Effector CD8-positive, alpha-beta T cell (primary cell): ENCODE measurements at places on chromosomes 16 and 17.
A peak's percentile ranks its signal among the peaks of the same experiment; 100 is the strongest.

DNA sequence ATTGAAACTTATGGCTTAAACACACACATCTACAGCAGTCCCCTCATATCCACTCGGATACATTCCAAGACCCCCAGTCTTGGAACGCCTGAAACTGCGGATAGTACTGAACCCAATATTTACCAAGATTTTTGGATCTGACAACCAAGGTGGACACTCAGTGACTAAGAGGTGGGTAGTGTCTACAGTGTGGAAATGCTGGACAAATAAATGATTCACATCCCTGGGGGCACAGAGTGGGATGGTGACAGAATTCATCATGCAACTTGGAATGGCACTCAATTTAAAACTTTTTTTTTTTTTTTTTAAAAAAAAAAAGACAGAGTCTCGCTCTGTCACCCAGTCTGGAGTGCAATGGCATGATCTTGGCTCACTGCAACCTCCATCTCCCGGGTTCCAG, 54.2 kb upstream of the TRAP1 start:
- DNase-seq: no peak

- no peak for DNase-seq
These were observed 16.0 kb downstream of the BTBD17 start for GRCh38 chr17:74345433-74346241.

GRCh38 chr16:73874324-73874723, 422.3 kb upstream of the PSMD7 start:
- DNase-seq: no peak

GRCh38 chr17:67994817-67995569, 1.3 kb downstream of the C17orf58 start:
- no peak for DNase-seq

DNA sequence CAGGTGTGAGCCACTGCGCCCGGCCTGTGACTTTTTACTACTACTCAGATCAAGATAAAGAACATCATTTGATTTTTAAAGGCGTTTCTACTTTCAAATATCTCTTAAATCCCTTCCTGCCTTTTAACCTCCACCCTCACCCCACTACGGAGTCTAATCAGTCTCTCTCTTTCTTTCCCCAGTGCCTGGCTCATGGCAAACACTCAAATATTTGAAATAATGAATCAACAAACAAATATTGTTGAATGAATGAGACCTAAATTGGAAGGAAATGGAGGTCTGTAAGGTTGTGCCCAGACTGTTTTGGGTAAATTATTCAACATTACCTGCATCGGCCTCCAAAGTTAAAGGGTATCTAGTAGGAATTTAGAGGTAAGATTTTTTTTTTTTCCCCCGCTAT, 14.7 kb downstream of the COPZ2 start:
- DNase-seq: no peak

DNA sequence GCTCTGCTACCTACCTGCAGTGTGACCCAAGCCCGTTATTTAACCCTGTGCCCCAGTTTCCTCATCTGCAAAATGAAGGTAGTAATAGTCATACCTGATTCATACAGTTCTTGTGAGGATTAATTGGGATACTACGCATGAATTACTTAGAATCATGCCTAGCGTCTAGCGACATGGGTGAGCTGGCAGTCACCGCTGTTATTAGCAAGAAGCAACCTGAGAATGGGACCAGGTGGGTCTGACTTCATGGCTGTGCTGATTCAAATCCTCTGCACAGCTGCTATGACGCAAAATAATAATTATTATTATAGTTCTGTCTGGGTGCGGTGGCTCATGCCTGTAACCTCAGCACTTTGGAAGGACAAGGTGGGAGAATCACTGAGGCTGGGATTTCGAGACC, 7.9 kb downstream of the SOCS1 start:
- no peak for DNase-seq

DNA sequence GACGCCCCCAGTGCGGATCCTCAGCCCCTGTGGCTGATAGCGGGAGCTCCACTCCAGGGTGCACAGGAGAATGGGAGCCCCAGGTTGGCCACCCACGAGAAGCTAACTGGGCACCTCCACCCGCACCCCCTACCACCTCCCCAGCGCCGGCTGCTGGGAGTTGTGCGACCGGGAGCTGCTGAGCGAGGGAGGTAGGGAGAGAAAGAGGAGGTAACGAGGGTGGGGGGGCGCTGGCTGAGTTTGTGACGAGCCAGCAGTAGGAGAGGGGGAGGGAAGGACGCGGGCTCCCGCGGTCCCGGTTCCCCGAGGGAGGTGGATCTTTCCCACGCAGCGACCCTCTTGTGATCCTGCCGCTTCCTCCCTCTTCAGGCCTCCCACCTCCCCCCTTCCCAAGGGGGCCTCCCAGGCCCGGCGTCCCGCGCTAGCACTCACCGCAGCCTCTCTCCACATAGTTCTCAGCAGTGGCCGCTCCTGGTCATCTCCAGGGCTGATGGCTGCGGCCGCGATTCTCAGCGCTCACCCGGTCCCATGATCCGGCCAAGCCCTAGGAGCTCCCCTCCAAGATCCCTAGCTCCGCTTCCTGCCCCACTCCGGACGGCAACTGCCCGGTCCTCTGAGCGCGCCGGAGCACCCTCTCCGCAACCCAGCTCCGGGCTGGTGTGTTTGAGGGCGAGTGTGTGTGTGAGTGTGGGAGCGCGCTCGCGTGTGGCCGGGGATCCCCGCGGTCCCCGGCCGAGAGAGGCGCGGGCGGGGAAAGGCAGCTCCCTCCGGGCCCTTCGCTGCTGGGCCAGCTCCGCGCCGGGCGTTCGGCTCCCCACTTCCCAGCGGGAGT, at the start of gene GRIN2A:
Gene GRIN2A, minus strand, starts transcription at position 207 of the 832 bp plus-strand sequence. CDS start 2,017 bp downstream, outside the sequence.
- DNase-seq: no peak

- DNase-seq: no peak
These were observed 149.6 kb downstream of the ABCA8 start for GRCh38 chr17:68805609-68806008.

DNA sequence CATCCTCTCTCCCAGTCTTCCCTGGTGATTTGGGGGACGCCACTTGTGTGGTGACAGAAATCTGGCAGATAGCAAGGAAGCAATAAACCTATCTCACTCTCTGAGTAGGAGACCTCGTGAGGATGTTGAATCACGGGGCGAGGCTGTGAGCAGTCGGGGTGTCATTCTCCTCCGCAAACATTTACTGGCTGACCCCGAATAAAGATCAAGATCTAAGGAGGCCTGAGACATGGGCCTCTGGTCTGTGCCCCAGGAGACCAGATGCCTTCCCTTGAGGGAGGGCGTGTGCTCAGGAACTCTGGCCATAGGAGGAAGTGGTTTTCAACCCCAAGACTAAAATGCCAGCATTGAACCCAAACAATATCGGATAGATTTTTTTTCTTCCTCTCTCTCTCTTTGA, 53.1 kb downstream of the FOXL1 start:
- DNase-seq: no peak

GRCh38 chr17:38885728-38886642, 16.1 kb downstream of the LASP1 start:
- DNase-seq: no peak

DNA sequence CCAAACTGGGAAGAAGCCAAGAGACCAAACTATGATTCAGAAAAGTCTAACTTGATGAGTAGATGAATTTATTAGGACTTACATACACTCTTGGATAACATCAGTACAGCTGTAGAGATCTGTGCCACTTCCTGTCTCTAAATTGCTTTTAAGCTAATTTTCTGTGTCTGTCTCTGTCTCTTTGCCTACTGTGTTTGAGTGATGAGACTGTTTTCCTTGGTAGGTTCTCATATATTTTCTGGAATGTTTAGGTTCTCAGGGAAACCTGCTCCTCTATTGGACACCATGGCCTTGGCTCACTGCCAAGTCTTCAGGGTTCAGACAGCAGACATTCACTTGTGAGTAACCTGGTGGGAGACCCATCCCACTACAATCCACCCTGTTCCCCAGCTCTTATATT, 103.5 kb upstream of the KIF2B start:
- DNase-seq: no peak

GRCh38 chr17:49694847-49695697, 12.7 kb downstream of the SLC35B1 start:
- DNase-seq: peak; percentile 61

- no peak for DNase-seq
These were observed 107.4 kb downstream of the GAS7 start for GRCh38 chr17:10091046-10091445.

DNA sequence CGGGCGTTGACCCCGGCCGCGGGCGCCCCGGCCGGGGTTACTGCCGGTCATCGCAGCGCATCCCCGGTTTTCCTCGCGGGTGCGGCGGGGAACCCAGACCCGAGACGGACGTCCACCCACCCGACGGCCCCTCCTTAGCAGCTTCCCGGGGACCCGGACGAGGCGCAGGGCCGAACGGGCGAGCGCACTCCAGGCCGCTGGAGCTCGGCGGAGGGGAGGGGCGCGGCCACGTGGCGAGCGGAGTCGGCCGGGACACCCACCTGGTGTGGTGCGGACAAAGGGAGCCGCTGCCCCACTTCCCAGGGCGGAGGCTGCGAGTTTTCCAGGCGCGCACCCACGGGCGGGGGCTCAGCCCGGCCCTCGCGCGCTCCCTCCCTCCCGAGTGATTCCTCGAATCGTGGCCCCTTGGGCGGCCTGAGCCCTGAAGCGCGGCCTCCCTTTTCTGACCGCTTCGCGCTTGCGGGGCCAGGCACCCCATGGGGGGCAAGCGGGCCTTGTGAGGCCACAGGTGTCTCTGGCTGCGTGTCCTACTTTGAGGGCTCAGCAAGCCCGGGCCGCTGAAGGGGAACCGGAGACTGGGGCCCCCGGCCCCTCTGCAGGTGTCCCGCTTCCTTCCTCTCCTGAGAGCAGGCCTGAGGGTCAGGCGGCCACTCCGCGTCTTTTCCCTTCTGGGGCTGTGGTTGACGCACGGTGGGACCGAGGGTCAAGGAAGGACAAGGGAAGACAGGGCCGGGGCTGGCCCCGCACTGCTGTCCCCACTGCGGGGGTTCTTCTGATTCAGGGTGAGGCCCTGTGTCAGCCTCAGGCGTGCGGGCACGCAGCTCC, 1.1 kb upstream of the FASN start:
- DNase-seq: no peak

- DNase-seq: no peak
These were observed 15.9 kb upstream of the ADGRG1 start for GRCh38 chr16:57612494-57612893.

DNA sequence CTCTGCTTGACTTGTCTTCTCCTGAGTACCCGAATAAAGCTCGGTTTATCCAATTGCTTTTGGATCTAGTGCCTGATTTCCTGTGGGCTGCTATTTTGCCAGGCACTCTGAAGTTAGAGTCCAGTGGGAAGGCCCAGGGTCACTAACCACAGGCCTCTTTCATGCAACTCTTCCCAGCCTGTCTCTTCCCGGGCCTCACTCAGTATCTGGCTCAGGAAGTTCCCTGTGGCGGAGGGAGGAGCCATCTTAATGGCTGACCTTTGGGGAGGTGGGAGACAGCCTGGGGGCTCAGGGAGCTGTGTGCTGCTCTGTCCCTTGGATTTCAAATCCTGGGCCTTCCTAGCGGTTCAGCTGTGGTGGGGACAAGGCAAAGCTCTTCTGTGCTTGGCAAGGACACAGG, 328.5 kb downstream of the SLC39A11 start:
- DNase-seq: no peak

DNA sequence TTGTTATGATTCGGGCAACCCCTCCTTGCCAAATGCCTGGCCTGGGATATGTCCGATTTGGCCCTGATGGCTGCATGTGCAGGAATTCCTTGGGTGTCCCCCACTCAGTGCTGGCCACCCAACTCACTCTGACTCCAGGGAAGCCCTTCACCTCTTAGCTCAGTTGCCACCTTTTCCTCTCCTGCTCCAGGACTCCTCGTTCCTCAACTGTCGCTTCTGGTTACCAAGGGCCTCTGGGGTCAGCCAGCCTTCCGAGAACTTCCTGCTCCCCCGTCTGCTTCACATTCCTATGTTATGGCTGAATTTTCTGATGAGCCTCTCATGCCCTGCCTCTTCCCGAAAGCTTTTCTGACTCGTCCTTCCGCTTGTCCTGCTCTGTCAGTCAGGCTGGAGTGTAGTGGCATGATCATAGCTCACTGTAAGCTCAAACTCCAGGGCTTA, 63.5 kb downstream of the SPACA3 start:
- DNase-seq: no peak

- DNase-seq: no peak
These were observed 18.1 kb upstream of the ITPRIPL2 start for GRCh38 chr16:19095654-19096053.

DNA sequence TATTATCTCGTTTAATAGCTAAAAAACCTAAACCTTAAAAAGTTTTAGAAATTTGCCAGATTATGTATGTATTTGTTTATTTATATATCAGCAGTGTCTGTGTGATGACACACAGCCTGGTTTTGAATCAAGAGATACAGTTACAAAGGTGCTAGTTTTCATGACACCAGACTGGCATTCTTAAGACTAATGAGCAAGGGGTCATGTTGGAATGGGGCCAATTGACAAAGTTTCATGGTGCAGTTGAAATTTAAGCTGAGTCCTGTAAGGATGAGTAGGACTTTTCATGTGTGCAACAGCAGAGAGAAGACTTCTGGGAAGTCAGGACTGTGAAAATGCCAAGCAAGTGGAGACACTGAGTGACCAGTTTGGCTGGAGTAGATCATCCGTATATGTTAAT, 3.2 kb upstream of the KRT10 start:
- no peak for DNase-seq

- DNase-seq: no peak
These were observed 13.8 kb downstream of the ELMO3 start for GRCh38 chr16:67212766-67213165.

DNA sequence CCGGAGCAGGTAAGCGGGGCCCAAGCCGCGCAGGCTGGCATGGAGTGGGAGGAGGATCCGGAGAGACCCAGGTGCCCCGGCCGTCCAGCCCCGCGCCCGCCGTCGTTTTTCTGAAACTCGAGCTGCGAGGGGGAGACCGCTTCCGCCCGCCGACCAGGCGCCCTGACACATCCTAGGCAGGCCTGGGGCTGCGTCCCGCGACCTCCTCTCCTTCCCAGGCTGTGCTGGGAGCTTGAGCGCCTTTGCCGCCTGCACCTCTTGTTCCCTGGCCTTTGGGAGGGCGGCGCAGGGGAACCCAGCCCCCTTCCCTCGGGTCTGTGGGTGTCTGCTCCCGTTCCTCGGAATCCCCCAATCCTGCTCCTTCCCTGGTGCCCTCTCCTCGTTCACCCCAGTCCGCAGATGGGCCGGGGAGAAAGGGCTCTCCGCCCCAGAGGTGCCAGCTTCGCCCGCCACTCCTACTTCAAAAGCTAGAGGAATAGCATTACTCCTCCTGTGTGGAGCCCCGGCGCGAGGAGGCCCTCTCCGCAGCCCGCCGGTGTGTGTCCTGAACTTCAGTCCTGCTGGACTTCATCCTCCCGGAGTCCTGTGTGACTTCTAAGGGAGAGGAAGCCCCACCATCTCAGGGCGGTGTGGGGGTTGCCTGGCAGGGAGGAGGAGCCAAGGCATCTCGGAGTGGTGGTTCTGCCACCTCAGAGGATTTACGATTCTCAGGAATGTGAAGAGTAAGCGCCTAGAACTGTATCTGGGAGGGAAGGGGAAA, 1.0 kb downstream of the NHERF1 start:
- DNase-seq: no peak

- DNase-seq: no peak
These were observed 12.7 kb downstream of the CDK5RAP3 start for GRCh38 chr17:47983492-47984223.

DNA sequence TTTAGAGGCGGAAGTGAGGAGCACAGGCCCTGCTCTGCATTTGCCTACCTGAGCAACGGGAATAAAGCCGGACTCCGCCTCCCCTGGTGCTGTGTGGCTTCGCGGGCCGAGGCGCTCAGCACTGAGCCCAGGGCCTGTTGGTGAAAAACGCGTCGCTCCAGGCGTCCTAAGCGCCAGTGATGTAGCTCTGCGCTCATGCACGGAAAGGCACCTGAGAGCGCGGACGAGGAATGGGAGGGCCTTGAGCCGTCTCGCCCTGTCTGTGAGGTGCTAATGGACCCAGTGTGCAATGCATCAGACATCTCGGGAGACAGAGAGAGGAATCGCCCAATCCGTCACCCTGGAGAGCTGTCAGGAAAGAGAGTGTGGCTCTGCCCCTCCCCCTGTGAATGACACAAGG, 17.2 kb upstream of the ATP2A3 start:
- no peak for DNase-seq
